ENCODE measurements at places on chromosomes 12 and 14.

DNA sequence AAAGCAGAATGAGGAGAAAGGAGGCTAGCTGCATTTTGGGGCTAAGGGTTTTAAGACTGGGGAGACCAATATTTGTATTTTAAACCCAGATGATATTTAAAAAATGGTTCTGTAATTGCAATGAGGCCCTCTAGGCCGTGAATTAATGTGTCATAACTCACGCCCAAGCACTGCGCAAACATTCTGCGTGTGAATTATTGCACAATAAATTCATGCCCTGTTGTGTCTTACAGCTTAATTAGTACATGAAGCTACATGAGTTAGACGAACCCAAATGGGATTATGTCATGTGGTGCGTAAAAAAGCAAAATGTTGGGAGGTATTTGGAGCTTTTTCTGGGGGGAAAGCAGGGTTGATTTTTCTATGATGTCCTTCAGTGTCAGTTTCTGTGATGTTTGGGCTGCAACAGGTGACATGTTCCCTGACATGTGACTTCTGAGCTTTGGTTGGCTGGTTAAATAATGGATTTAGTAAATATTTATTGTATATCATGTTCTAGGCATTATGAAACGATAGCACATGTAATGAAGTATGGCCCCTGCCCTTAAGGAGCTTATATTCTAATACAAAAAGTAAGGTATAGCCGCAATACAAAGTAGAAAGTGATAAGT is 30.4 kb upstream of the CISTR start:
- no peak for DNase-seq

DNA sequence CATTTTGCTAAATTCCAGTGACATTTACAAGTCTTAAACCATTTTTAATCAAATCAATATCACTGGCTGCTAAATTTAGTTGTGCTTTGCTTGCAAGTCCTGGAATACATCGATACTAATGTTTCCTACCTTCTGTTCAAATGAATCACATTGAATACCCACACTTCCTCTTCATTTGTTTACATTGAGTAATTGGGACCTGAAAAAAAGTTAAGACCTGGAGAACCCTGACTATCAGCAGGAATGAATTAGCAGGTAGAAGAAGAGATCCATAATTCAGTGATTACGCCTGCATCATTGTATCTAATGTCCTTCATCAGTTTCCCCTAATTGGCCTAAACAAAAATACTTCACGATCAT is 369.3 kb downstream of the ETNK1 start:
- no peak for DNase-seq

GRCh38 chr14:33934043-33934750 is 16.7 kb downstream of the EGLN3 start:
- DNase-seq = no peak

DNA sequence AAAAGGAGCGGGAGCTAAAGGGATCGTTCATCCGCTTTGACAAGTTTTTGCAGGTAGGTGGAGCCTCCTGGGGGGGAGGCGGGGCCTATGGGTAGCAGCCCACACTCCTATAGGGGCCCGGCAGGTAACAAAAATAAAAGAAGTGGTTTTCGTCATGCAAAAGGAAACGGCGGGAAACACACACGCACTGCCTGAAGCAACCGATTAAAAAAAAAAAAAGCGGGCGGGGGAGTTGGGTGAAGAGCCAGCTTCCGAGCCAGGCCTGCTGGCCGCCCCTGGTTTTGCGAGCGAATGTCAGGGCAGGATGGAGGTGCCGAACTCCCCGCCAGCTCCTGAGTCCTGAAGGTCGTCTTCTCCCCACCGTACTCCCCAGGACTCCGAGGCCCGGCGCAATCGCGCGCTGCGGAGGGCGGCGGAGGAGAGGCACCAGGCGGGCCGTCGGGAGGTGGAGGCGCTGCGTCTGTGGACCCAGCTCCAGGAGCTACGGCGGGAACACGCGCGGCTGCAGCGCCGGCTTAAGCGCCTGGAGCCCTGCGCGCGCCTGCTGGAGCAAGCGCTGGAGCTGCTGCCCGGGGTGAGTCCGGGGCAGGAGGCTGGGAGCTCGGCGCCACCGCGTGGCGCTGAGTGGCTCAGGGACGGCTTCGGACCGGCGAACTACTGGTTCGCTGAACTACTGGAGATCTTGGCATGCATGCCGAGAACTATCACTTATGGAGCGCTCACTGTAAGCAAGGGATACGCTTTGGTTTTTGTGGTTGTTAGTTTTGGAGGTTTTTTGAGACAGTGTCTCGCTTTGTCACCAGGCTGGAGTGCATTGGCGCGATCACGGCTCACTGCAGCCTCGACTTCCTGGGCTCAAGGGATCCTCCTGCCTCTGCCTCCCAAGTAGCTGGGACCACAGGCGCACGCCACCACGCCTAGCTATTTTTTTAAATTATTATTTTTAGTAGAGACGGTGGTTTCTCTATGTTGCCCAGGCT is 3.6 kb downstream of the CFAP73 start:
- peak; percentile 58 for DNase-seq

- DNase-seq = no peak
Observed at GRCh38 chr12:40001406-40001805, 104.5 kb downstream of the SLC2A13 start.

GRCh38 chr12:93785249-93786010 is 108.3 kb downstream of the CRADD start:
- DNase-seq = peak; percentile 95

GRCh38 chr14:102320033-102320660 is 601 bp downstream of the ZNF839 start:
- DNase-seq = peak; percentile 45

DNA sequence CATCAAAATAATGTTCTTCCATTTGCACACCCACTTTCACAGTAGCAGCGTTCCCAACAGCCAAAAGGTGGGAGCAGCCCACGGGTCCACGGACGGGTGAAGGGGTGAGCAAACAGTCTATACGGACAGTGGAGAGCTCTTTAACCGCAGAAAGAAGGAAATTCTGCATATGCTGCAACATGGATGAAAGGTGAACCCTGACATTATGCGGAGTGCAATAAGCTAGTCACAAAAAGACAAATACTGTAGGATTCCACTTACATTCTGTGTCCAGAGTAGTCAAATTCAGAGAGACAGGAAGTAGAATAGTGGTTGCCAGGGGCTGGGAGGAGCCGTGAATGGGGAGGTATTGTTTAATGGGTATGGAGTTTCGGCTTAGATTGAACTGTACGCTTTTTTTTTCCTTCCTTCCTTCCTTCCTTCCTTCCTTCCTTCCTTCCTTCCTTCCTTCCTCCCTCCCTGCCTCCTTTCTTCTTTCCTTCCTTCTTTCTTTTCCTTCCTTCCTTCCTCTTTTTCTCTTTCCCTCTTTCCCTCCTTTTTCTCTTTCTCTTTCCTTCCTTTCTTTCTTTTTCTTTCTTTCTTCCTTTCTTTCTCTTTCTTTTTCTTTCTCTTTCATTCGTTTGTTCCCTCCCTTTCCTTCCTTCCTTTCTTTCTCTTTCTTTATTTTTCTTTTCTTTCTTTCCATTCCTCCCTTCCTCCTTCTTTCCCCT is 15.8 kb upstream of the ANKRD9 start:
- DNase-seq = peak; percentile 56

DNA sequence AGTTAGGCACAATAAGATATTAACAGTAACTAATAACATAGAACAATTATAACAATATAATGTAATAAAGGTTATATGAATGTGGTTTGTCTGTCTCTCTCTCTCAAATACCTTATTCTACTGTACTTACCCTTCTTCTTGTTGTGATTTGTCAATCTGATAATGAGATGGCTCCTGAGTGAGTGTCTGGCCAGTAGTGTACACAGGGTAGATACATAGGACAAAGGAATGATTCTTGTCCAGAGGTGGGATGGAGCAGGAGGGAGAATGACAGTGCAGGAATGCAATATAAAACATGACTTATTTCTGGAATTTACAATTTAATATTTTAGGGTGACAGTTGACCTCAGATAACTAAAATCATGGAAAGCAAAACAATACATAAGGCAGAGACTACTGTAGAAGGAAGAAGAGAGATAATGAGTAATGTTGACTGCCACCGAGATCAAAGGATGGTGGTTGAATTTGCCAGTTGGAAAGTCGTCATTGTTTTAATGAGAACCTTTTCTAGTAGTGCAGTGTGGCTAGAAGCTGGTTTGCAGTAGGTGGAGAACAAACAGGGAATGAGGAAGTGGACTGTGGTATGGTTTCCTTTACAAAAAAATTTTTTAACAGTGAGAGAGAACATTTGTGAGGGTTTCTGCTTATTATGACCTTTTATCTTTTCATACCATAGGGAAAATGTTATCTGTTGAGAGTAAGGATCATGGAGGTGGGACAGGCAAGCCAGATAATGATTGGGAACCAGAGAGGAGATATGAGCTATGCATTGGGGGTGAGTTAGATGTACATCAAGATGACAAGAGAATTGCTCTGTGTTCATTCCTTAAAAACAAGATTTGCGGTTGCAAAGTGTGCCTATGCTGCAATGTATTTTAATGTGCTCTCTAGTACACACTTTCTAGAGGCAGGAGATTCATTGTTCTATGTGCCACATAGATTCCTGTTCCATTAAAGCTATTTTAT is 458.3 kb downstream of the BTG1 start:
- peak; percentile 14 for DNase-seq

- no peak for DNase-seq
Observed at GRCh38 chr12:33546004-33546403, 106.4 kb upstream of the SYT10 start.

DNA sequence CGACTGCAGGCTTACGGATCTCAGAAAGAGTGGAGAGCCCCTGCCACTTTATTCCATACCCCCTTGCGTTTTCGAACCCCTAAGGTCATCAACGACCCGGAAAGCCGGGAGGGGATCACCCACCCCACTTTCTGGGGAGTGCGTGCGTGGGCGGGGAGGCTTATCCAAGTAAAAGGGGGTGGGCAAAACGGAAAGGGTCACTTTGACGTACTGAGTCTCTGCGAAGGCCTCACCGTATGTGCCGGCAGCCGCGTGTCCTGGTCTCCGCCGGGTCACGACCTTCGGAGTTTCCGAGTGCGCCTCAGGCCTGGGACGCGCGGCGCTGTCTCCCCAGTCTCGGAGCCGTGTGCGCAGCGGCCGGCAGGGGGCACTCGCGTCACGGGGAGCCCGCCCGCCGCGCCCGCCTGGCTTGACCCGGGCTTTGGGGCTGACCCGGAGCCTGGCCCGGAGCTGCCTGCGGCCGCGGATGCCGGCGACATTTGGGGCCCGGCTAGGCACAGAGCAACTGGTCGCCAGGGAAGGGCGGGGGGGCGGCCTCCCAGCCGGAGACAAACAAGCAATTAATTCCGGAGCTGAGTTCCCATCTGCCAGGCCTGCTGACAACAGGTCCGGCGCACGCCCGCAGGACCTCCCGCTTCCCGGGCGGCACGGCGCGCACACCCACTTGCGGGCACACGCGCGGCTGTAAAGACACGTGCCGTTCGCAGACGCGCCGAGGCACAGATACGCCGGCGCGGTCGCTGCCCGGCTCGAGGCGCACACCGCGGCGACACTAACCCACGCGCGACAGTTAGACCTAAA is 890 bp upstream of the KIF26A start:
- peak; percentile 28 for DNase-seq

GRCh38 chr14:50308363-50308915 is 3.6 kb downstream of the L2HGDH start:
- no peak for DNase-seq

GRCh38 chr12:24561882-24562770 is 386.8 kb downstream of the BCAT1 start:
- peak; percentile 37 for DNase-seq

DNA sequence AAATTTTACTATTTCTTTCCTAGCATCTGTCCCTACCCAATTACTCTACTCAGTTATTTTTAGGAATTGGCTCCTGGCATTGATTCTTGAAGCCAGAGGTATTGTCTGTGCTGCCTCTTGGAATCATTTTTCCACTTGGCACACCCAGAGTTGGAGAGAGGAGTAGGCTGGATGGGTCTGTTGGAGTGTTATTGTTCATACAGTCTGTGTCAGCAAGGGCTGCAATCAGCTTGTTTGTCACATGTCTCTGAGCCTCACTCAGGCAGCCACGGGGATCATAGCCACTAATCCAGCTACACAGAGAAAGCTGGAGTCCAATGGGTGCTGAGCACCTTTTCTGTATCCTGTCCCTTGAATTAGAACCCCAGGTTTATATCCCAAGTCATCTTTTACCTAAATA is 176.0 kb upstream of the DYRK2 start:
- DNase-seq = no peak

DNA sequence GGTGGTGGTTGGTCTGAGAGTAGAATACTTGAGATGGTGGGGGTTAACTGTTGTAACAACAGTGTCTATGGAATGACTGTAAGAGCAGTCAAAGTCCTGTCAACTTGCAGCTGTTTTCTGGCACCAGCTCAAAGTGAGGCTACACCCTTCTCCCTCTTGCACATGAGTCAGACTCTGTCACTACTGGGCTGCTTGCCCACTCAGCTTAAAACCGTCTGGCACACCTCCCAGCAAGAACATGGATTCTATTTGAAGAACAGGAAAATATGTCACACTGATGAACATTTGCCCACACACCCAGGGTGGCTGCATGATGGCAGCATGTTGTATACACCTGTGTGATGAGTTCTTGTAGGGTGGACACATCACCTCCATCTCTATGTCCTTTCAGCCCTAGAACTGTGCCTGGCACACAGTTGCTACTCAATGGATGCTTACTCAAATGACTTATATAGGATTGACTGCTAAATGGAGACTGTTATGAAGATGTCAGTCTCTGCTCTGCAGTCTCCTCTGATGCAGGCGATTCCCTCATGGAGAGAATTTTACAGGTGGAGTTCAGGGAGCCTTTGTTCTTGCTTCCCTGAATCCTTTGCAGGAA is 19.3 kb upstream of the SERPINA6 start:
- DNase-seq = peak; percentile 100

DNA sequence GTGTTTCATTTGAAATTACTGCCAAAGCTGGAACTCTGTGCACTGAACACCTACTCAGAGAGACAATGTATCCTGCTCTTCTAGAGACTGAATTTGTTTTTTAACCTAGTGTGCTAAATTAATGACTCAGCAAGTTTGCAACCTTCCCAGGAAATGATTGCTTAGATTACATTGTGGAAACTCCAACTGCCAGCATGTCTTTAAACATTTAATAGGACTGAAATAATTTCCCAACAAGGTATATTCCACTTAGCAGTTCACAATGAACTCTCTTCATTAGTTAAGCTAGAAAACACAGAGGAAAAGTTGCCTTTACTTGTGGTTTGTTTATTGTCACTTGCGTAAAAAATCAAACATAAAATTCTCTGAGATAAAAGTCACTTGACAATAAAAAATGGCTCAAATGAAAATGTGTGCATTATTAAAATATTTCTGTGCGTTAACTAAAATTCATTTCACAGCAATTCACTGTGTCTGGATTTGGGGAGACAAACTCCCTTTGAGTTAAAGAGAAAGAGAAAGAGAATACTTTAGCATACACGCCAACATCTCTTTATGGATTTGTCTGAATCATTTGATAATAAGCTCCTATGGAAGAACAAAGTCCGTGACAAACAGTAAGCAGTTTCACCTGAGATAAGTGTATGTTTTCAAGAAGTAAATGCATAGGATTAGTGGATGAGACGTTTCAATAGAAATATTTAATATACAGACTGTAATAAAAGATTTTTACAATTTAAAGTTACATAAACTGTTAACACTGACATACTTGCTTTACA is 284.0 kb downstream of the PRKD1 start:
- DNase-seq = peak; percentile 48

DNA sequence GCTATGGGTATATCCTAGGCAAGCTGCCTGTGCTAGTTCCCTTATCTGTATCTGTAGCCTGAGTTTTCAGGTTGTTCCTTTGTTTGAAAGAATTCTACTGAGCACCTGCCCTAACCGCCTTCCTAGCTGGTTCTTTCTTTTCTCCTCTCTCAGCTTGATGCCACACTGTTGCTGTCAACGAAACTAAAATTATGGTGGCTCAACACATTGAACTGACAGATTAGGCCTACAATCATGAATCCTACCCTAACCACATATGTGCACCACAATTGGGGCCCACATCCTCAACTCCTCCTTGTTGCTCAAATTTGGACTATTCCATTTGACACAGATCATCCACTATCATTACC is 36.2 kb upstream of the RESF1 start:
- no peak for DNase-seq

Data from fibroblast of skin of abdomen (primary cell).